ENCODE measurements at places on chromosomes 3 and 15.
A peak's percentile ranks its signal among the peaks of the same experiment; 100 is the strongest.

GRCh38 chr3:66303491-66303901 is 82.7 kb downstream of the SLC25A26 start:
- DNase-seq: no peak

DNA sequence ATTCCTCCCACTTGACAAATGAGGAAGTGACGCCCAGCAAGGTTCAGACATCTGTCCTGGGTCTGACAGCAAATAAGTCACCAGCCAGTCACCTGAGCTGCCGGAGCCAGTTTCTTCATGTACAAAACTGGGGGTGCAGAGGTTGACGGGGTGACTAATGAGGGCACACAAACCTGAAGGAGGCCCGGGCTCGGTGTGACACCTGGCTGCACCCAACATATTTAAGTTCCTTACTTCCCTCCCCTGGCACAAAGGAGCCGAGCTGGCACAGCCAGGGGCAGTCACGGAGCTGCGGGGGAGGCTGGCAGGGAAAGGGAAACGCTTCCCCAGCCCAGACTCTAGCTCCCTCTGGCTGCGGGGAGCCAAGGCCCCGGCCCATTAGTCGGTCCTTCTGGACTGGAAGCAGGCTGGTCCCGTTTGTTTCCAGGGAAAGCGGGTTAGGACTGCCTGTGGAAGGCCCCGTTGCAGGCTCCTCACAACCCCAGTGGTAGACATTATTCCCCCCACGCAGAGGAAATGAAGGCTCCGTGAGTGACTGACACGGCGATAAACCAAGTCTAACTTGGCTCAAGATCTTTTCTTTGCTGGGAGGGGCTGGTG is 2.3 kb downstream of the FBXL22 start:
- peak; percentile 53 for DNase-seq

GRCh38 chr3:55526332-55527030 is 39.4 kb upstream of the WNT5A start:
- no peak for DNase-seq

DNA sequence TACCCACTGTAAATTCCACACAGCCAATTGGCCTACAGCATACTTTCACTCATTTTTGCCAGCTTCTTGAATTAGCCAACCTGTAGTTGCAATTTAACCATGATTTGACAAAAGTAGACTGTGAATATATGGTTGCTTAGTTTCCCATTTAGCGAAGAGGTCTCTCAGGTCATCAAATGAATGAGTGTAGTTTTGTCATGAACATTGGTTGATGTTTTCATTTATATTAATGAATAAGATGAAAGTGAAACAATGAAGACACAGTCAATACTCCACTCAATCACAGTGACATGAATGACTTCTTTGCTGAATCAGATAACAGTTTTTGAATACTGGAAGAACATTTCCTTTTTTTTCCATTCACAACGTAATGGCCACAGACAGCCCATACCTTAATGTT is 15.3 kb upstream of the FAM3D start:
- DNase-seq: no peak

DNA sequence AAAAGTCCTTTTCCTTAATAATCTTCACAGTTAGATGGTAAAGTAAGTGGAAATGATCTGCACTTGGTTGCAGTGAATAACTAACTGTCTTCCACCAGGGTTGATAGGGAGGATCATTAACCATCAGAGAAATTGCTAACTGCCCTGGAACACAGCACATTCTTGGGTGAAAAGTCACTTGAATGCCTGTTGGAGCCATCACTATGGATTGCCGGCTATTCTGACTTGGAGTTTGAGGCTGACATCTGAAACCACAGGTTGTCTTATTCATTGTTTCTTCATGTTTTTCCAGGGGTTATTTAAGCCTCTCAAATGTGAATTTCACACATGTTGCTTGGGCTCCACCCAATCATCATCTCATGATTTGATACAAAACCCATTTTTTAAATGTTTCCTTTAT is 901.4 kb downstream of the MCTP2 start:
- DNase-seq: no peak

GRCh38 chr3:165919284-165919683 is 82.1 kb upstream of the BCHE start:
- DNase-seq: peak; percentile 54

DNA sequence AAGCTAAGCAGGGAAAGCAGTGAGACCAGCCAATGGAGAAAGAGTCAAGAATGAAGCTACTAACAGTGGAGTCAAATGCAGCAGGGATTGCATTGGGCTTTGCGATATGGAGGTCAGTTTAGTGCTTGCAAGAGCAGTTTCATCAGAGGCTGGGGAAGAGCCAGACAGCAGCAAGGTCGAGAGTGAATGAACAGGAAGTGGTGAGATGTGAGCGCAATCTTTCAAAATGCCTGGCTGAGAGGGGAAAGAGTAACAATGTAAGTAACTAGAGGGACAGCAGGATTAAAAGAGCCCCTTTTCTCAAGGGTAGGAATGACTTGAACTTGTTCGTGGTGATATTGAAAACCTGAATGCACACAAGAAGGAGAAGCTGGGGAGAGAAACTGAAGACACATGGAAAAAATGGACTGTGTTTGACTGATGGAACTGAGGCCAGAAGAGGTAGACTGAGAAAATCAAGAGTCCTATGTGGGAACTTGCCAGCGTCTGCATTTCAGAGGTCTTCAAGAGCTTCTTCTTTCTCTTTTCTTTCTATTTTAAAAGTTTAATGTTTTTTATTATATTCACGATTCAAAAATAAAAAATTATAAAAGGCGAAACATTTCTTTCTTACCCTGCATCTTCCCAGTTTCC is 30.6 kb upstream of the GPR160 start:
- peak; percentile 89 for DNase-seq

GRCh38 chr3:60582288-60582687 is 669.0 kb downstream of the FHIT start:
- DNase-seq: no peak

GRCh38 chr3:42701371-42702065 is 1.1 kb downstream of the HHATL start:
- peak; percentile 43 for DNase-seq

- no peak for DNase-seq
Measured at GRCh38 chr3:108389372-108389771, 93.0 kb downstream of the HHLA2 start.

DNA sequence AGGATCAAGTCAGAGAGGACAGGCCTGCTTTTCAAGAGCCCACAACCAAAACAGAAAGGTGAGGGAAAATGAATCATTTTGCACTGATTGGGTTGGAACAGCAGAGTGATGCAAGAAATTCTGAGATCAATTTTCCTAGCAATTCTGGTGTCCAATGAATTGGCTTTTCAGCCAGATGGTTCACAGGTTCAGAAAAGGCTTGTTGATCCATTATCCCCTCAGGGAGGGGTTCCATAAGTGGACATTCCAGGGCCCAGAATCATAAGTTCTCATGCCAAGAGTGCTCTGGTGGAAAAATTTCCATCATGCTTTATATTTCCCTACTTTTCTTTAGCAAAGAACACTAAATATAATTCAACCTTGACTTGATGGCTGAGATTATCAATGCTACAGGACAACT is 16.2 kb downstream of the RBP2 start:
- no peak for DNase-seq

GRCh38 chr3:134905647-134905935 is 110.5 kb downstream of the EPHB1 start:
- DNase-seq: no peak

DNA sequence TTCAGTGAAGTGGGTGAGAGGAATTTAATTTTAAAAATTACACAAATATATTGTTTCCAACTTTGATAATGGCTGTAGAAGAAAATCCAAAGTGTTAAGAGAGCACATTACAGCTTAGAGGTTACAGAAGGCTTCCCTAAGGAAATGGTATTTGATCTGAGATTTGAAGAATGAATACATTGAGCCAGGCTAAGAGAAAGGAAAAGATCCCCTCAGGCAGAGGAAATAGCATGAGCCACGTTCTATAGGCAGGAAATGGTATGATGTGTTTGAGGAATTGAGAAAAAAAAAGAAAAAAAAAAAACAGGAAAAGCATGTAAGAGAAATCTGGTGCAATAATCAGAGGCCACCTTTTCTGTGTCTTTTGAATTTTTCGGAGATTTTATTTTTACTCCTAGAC is 48.6 kb downstream of the UNC13C start:
- no peak for DNase-seq

DNA sequence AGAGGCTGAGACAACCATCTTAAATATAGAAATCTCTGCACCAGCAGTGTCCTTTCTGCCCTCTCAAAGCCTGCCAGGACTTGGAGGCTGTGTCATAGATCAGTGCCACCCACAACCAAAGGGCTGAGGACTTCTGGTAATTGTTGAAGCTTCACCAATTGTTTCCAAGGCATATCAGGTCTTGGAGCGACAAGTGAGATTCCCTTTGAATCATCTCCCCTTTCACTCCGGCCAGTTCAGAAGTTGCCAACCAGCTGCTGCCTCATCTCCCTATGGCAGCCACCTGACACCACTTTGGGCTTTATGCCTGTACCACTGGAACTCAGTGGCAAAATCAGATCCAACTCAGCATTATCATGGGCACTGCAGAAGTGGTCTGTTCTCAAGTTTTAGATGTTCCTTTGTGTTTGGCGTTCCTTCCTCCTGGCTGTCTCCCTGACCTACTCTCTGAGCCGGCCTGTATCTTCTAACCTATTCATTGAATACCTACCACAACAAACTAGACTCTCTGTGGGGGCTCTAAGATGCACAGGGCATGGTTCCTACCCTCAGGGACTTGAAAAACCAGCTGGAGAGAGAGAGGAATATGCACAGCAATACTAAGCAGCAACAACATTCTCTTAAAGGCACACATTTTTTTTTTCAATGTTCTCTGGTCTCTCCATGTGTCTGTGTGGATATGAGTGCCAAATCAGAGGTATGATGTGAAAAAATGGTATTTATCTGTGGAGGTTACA is 90.8 kb upstream of the PFN2 start:
- DNase-seq: no peak

DNA sequence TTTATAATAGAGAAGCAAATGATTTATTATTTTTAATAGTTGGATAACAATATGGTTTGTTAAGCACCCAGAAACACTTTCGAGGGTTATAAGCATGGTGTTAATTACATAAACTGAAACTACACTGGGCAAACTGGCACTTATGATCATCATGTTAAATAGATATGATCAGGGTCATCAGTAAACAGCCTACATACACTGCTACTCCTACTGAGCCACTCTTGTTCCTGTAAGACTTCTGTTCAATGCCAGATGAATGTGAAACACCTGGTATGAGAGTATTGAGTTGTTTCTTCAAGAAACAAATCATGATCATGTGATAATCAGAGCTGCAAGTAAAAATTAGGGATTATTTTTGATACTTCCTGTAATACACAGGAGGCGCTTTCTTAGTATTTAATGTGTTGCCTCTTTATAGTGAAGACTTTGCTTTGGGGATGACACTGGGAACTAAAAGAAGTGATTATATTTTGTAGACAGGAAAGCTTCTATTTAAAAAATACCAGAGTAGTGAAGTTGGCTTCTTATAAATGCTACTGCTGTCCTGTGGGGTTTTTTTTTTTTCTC is 32.3 kb upstream of the UTS2B start:
- DNase-seq: no peak

DNA sequence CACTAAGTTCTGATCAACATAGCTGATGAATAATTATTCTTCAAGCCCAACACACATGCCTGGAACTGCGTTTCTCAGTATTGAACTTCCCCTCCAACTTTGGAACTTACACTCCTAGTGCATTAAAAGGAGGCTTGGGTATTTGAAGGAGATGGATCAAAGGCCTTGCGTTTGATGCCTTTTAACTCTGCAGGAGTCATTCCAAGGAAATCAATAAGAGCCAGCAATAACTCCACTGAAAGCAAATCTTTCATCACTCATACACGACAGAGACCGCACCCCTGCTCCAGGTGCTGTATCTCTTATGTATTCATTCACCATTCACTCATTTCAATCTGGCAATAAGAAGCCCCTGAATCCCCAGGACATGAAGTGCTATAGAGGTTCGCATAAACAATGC is 14.0 kb upstream of the FSIP1 start:
- no peak for DNase-seq

GRCh38 chr3:128410669-128411573 is 55.8 kb downstream of the DNAJB8 start:
- DNase-seq: no peak

DNA sequence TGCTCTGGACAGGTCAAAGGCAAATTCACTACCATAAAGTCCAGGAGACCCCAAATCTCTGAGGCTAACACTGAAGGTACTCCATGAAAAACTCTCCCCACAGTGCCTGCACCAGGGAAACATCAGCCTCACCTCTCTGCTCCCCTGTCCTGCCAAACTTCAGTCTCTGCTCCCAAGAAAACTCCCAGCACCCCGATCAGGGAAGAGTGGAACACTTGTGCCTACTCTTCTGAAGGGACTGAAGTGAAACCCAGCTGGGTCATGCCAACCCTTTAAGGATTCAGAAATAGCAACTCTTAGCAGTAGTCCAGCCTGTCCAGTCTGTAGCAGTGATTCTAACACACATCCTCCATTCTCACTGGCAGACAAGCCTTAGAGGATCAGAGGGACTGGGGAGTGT is 124.2 kb downstream of the FAM174B start:
- no peak for DNase-seq

DNA sequence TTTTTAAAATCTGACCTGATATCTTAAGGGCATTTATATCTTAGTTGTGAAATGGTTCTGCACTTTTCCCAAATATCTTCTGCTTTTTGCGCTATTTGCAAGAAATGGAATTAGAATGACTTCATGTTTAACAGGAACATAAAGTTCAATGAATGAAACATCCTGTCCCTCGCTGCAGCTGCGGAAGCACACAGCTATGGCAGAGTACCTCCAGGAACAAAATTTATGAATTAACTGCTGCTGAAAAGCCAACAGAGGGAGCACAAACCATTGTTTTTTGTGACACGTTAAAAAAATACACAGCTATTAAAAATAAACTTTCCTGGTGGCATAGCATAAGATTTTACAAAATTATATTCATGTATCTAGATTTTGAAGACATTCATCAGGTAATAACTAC is 404.4 kb upstream of the MDFIC2 start:
- DNase-seq: no peak

- peak; percentile 13 for DNase-seq
Measured at GRCh38 chr3:45817831-45818522, 21.6 kb upstream of the SLC6A20 start.

DNA sequence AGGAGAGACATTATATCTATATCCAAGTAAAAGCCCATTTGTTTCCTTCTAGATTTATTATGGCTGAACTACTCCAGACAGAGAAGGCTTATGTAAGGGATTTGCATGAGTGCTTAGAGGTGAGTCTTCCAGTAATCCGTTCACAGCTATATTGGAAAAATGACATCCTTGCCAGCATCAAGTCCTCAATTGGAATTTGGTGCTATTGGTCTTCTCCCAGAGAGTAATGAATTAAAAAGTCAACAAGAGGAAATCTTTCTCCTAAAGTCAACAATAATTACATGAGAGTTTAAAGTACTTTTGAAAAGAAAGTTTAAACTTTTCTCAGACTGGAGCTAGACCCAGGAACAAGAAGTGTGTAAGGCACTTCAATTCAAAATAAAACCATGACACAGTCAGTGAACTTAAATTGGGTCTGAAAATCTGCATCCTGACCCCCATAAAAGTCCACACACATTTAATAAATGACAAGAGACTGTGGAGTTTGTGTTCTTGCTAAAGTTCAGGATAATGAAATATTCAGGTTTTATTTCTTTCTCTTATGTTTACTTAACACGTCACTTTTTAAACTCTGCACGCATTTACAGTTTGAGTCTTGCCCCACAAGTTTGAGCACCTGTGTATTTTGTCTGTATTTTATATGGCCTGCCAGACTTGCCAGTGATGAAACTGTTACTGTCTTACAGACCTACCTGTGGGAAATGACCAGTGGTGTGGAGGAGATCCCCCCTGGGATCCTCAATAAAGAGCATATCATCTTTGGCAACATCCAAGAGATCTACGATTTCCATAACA is 268.2 kb upstream of the UMPS start:
- no peak for DNase-seq
